Karpas-422 (cell line): ENCODE measurements at places on chromosomes 6 and 20. TPM values are rescaled to one million over a fixed set of nuclear protein-coding genes. Genes with fewer than 3 reads are reported as not detected.

DNA sequence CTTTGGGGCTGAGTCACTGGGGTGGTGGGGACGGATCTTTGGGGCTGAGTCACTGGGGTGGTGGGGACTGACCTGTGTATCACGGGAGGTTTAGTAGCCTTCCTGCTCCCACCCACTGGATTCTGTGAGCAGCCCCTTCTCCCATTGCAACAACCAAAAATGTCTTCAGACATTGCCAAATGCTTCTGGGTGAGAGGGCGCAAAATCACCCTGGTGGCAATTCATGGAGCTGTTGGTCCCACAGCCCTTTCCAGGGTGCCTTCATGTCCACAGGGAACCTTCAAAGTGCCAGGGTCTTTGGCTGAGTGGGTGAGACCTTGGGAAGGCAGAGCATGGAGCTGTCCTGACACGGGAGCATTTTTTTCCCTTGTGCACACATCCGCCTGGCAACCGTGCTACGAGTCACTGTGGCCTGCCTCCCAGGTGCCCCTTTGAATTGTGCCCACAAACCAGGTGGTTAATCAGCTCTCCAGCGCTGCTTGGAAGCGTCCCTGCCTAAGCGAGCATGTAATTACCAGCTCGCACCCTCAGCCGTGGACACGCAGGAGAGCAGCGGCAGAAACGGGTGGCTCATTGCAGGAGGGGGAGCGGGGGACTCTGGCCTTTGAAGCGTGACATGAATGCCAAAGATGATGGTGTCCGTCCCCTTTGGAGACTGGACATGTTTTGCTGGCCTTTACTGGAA, 27.4 kb upstream of the APCDD1L start:
- DNase-seq = no peak

- no peak for DNase-seq
Observed at GRCh38 chr6:98875375-98875774, 41.0 kb downstream of the POU3F2 start.

DNA sequence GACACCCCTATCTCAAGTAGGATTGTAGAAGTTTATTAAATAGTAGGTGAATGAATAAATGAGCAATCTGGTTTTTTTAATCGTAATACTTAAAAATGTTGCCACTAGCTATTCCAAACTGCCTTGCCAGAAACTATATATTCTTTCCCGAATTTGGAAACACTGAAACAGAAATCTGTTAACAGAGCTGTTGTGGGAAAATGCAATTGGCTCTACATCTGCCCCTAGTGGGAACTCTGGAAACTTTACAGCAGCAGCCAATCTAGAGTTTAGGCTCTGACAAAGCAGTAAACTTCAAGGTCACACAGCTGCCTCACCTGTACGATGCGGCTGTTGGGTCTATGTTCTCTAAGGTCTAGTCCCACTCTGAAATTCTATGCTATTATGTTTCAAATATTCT, 41.7 kb downstream of the SYNE1 start:
- DNase-seq = no peak

GRCh38 chr20:14536738-14537137, 199.3 kb upstream of the FLRT3 start:
- no peak for DNase-seq

- DNase-seq = no peak
Observed at GRCh38 chr20:50868509-50869495, 62.4 kb downstream of the ADNP start.

- DNase-seq = no peak
Observed at GRCh38 chr6:129242546-129242945, 359.6 kb downstream of the LAMA2 start.

Gene CDSN
- not detected in 2 replicates for total RNA-seq

- no peak for DNase-seq
Observed at GRCh38 chr20:37786043-37786442, 92.2 kb downstream of the CTNNBL1 start.
